ENCODE measurements at places on chromosomes 3 and 15. TPM values are rescaled to one million over a fixed set of nuclear protein-coding genes. Genes with fewer than 3 reads are reported as not detected.

DNA sequence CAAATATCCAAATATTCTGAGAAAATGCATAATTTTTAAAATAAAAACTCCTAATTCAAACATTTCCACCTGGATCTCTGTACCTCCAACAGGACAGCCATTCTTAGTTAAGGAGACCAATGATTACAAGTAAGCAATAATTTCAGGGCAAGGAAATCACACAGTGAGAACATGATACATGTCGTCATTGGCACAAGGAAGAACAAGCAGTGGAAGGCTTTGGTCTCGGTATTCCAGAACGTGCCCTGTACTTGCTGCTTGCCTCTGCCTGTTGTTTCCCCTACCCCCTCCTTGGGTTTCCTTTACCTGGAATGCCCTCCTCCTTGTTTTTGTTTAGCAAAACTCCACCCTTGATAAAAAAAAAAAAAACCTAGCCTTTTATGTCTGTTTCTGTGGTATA is 72.8 kb downstream of the PPM1L start:
- DNase-seq, result no peak

The SLC9C1 gene
- 0.96 TPM for total RNA-seq

The PROK2 gene
- total RNA-seq, result not detected

DNA sequence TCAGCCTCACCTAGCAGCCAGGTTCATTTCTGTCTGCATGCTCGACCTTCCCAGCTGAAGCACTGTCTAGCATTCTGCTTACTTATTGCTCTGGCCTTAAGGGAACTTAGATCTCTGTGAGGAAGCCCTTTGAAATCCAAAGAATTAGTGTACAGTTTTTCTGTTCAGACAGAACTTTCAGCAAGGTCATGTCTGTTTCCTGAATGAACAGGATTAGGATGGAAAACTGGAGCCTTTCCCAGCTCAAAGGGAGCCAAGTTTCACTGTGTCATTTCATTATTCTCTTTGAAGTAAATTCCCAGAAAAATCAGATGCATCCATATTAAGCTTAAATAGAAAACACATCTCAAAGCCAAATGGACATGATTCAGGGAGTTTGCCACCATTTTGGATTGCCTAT is 457.3 kb upstream of the KCNMB2 start:
- DNase-seq, result no peak

The FAN1 gene
- 20.4 TPM for total RNA-seq

GRCh38 chr3:100069472-100069871 is 44.8 kb downstream of the FILIP1L start:
- DNase-seq, result no peak

The WDR5B gene
- 3.2 TPM for total RNA-seq

DNA sequence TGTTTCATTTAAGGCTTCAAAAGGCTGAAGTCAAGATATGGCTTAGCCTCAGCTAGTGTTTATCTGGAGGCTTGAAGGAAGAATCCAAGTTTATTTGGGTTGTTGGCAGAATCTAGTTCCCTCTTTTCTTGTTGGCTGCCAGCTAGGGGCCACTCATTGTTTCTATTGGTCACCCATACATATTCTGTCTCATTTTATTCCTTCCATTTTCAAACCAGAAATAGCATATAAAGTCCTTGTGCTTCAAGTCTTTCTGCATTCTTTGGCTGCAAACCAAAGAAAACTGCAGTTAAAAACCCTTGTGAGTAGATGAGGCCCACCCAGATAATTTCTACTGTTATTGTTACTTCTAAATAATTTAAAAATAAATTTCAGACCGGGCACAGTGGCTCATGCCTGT is 301.7 kb downstream of the OXSM start:
- DNase-seq, result no peak

Measured in mucosa of descending colon (tissue), 3 donors.